ENCODE measurements at places on chromosomes 6 and 20.
A peak's percentile ranks its signal among the peaks of the same experiment; 100 is the strongest.

- no peak for DNase-seq
These were observed 58.9 kb downstream of the ERMARD start for GRCh38 chr6:169810066-169810989.

GRCh38 chr6:95572098-95572497 is 5.2 kb upstream of the MANEA start:
- no peak for DNase-seq

DNA sequence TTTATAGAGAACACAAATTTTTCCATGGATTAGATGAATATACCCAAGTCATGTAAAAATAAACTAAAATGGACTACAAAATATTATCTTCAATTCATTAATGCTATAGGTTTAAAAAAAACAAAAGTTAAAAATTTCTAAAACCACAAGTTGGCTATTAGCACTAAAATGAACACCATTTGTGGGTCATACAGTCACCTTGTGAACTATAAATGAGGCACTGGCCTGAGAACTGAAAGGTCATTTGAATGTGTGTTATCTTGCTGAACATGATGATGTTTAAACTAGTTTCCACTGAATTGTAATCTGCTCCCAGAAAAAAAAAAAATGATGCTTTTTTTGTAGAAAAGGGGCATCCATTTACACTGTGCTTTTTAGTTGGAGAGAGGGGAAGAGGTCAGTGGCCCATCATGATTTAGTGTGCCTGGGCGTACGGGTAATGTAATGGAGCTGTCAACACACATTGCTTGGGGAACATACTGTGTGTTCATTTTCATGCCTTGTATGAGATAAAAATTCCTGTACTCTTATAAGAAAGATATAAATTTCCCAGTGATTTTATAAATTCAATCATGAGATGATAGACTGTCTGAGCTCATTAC is 96.6 kb upstream of the FKBP1C start:
- DNase-seq = no peak

- DNase-seq = no peak
These were observed 23.3 kb upstream of the BCAS1 start for GRCh38 chr20:54093423-54094267.

DNA sequence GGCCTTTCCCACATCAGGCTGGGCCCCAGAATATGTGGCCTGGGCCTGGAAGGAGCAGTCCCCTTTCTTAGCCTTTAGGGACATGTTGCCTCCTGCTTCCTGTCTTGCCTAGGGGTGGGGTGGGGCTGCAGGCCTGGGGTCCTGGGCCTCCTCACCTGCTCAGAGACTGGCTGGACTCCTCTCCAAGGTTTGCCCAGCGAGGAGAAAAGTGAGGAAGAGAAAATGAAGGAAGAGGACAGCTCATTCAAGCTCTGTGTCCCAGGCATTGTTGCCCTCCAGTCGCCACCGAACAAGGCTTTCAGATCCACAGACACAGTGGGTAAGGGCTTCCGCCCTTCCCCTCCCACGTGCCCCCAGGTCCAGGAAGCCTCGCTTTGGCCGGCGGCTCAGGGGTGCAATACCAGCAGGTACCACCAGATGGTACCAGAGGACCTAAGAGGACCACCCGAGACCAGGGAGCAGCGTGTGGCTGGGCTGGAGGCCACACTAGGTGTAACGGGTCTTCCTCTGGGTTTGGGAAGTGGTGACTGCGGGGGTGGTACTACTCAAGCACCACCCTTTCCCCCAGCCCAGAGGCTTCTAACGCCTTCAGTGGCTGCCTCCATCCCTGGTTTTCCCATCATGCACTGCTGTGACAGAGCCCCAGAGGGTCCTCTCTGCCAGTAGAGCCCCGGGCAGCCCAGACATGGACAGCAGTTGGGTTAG is 5.5 kb upstream of the BAK1 start:
- peak; percentile 89 for DNase-seq

GRCh38 chr6:166282394-166283032 is 25.7 kb downstream of the PRR18 start:
- no peak for DNase-seq

- no peak for DNase-seq
These were observed 359.4 kb downstream of the ADGRB3 start for GRCh38 chr6:68994521-68994920.

- DNase-seq = no peak
These were observed 9.1 kb upstream of the ADA start for GRCh38 chr20:44660581-44660980.

DNA sequence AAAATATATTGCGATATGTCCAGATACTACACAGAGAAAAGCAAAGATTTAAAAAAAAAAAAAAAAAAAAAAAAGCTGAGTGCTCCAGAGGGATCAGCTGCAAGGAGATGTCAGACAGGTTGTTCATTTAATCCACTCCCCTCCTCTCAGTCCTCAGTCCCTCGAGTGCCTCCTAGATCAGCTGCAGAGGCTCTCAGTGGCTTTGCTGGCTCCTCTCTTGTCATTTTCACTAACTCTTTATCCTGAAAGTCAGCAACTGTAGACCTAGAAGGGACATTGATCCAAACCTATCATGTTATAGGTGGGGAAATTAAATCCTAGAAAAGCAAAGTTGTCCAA is 61.6 kb downstream of the KIAA0319 start:
- DNase-seq = no peak

DNA sequence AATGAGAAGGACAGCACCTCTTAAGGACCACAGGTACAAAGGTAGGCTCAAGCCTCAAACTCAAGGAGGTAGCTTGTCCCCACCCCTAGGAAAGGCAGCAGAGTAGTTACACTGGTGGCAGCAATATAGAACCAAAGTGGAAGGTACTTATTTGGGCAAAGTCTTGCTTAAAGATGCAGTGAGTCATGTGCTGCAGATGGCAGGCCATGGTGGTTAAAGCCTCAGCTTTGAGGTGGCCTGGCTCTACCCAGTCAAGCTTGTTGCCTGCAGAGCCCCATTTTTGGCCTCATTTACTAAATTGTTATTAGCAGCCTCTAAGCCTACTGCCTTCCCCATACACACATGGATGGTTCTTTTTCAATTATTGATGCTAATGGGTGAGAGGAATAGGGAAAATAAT is 146.0 kb downstream of the ELOVL4 start:
- DNase-seq = no peak

DNA sequence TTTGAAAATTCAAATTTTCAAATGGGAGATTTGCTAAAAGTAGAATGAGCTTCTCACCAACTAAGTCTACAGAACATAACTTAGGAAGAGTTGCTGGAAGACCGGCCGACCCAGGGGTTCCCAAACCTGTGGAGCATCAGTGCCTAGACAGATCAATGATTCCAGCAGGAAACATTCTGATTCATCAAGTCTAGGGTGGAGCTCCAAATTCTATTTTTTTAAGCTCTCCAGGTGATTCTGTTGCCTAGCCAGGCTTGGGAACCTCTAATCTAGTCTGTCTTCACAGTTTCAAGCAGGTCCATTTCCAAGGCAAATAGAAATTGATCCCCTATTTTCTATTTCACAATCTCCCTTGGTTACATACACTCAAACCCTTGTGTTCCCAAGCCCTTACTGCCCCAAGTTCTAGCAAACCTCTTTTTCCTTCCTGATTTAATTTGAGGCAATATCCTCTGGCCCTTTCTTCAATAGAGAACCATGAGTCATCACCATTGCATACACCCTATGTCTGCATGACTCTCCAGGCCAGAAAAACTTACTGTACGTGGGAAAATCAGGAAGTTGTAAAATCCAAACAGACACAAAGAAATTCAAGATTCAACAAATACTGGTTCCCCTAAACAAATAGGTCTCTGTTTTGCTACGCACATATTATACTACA is 8.9 kb downstream of the ATXN1 start:
- DNase-seq = no peak

GRCh38 chr6:128860782-128861181 is 22.2 kb upstream of the LAMA2 start:
- no peak for DNase-seq

DNA sequence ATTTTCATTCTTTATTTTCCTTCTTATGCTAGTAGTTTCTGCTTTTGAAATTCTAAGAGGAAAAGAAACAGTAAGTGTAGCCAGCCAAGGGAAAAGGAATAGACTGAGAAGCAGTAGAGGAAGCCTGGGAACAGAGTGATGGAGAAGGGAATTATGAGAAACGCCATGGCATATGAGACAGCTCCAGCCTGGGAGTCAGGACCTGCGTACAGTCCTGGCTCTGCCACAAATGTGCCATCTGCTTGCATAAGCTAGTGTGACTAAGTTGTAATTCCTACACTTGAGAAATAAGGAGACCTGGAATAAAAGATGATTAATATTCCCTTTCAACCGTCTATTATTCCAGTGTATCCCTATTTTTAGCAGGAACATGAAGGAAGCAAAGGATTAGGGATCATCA is 47.5 kb downstream of the OSTM1 start:
- no peak for DNase-seq

GRCh38 chr6:6455272-6455671 is 133.2 kb upstream of the LY86 start:
- no peak for DNase-seq

GRCh38 chr6:379410-380181 is 12.0 kb upstream of the IRF4 start:
- DNase-seq = no peak

DNA sequence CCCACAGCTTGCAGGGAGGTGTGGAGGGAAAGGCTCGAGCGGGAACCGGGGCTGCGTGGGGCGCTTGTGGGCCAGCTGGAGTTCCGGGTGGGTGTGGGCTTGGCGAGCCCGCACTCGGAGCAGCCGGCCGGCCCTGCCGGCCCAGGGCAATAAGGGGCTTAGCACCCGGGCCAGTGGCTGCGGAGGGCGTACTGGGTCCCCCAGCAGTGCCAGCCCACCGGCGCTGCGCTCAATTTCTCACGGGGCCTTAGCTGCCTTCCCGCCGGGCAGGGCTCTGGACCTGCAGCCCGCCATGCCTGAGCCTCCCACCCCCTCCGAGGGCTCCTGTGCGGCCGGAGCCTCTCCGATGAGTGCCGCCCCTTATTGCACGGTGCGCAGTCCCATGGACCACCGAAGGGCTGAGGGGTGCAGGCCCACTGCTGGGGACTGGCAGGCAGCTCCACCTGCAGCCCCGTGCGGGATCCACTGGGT is 1242.2 kb upstream of the EYS start:
- no peak for DNase-seq

- DNase-seq = no peak
These were observed 16.2 kb upstream of the CST3 start for GRCh38 chr20:23654000-23654399.

DNA sequence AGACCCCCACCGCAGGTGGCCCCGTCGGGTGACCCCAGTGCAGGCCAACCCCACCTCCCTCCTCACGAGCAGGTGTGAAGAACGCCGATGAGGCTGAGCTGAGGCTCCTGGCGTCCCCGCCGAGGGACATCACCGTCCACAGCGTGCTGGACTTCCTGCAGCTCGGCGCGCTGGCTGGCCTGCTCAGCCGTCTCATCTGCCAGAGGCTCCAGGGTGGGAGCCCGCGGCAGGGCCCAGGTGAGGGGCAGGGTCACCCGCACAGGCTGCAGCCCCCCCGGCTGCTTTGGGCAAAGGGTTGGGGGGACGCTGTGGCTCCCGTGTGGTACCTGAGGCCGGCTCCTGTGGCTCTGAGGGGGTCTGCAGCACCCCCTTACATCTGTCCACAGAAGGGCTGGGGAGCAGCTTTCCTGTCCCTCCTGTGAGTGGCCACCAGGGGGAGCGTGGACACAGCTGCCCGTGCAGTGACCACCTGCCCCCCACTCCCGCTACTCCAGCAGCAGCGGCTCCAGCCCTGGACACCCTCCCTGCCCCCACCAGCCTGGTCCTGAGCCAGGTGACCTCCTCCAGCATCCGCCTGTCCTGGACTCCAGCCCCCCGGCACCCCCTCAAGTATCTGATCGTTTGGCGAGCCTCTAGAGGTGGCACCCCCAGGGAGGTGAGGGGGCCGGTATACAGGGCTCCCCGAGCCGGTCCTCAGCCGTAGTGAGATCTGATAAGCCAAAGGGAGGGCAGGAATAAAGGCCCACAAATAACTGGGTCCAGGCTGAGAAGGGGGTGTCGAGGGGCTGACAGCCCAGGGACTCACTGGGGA is 16.5 kb downstream of the COL20A1 start:
- DNase-seq = peak; percentile 22

- DNase-seq = no peak
These were observed 6.1 kb upstream of the RNF8 start for GRCh38 chr6:37347670-37348111.

GRCh38 chr20:24681634-24682495 is 212.4 kb downstream of the SYNDIG1 start:
- DNase-seq = no peak

DNA sequence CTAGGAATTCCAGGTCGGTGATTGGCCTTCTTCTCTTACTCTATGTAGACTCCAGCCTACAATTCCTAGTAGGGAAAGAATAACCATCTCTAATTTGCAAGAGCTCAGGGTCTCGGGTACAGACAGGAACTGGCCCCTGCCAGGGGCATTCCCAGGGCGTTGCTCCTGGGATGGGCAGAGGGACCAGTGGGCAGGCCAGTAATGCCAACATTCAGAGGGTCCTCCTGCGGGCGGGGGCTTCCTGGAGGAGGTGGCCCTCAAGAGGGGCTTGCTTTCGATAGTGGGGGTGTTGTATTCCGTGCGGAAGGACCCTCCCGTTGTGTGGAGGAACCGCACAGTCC is 129.8 kb upstream of the PRND start:
- no peak for DNase-seq

DNA sequence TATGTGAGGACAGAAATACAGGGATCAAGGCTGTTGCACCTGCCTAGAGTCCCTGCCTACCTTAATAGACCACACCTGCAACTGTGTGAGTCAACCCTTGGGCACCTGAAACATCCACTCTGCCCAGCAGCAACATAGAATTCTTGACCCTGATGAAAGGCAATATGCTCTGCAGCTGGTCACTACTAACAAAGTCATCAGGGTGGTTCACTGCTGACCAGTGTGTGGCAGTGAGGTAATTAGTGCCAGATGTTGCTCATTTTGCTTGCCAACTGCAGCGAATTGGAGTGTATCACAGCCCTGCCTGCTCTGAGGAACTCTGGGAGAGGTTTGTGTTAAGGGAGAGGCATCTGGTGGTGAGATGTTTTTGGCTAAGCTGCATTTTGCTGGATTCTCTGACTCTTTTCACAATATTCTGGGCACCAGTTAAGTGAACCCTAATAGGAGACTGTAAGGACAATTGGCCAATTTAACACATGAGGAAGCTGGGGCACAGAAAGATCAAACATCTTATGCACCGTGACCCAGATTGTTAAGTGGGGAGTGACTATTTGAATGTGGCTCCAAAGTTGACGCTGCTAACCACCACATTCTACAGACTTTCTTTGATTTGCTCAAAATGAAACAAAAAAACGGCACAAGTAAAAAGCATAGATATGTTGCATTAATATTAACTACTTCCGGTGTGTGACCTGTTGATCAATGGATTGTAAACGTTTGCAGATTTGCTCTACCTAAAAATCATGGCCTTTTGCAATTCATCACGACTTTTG is 61.9 kb upstream of the OPRM1 start:
- no peak for DNase-seq
